Caudate nucleus (tissue), 63 donors: ENCODE measurements at places on chromosomes 2 and 18.

DNA sequence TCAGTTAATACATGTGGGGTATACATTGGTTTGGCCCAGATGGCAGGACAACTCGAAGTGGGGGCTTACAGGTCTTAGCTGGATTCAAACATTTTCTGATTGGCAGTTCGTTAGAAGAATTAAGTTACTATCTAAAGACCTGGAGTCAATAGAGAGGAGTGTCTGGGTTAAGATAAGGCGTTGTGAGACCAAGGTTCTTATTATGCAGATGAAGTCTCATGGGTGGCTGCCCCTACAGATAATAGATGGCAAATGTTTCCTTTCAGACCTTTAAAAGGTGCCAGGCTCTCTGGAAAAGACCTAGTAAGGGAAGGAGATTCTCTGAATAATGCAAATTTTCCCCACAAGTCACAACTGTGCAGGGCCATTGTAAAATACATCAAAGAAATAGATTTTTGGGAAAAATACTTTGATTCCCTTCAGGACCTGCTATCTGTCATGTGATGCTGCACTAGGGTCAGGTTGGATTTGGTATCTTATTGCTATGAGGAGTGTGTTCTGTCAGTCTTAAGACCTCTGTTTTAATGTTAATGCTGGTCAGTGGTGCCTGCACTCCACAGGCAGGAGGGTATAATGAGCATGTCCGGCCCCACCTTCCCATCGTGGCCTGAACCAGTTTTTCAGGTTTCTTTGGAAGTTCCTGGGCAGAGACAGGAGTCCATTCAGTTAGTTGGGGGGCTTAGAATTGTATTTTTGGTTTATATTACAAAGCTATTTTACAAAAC lies 14.3 kb upstream of the MC5R start:
- no peak for DNase-seq

DNA sequence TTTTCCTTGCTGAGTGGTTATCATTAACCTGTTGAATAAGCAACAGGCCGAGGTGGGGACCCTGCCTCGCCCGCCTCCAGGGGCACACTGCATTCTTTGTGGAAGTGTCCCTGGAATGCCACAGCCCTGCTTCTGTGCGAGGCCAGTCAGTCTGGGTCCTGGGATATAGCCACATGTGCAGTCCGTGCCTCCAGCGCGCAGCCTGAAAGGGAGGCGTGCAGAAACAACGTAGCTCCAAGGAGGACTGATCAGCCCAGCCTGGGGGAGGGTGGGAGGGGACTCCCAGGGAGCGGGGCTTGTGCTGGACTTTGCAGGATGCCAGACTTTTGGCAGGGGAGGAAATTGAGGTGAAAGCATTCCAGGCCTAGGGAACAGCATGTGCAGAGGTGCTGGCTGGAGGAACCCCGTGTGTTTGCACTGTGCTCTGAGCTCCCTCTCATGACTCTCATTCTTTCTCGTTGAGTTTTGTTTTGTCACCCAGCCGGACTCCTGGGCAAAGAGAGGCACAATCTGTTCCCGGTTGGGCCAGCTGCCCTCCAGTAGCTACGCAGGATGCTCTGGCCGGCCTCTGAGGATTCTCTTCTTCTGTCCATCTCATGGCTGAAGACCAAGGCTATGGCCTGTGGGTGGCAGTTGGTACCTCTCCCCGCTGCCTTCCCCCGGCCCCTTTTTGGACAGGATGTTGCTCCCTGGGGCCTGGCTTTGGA lies 39.7 kb downstream of the HPCAL1 start:
- no peak for DNase-seq

DNA sequence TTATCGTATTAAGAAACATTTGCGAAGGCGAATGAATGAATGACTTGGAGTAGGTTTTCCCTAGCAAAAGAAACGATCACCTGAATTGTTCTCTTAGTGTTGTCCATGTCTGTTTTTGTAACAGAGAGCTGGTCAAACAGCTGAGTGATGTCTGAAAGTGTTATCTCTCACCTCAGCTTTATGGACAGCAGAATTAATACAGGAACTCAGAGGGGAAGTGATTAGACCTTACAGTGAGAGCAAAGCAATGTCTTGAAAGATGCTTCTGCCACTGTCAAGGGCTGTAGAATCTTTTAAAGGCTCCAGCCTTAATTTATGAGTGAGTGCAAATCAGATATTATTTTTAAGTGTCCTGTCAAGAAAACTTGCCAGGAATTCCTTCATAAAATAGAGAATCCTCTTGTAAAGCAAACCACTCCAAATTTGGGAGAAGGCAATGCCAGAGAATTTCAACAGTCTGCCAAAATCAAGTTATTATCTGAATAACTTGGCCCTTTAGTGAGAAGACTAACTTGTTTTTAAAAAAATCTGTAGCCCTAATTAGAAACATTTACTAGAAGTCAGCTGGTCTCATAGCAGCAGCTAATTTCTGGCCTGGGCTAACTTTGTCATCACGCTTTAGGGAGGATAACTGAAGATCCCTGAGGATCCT lies 60.7 kb downstream of the CDC42EP3 start:
- DNase-seq = no peak

DNA sequence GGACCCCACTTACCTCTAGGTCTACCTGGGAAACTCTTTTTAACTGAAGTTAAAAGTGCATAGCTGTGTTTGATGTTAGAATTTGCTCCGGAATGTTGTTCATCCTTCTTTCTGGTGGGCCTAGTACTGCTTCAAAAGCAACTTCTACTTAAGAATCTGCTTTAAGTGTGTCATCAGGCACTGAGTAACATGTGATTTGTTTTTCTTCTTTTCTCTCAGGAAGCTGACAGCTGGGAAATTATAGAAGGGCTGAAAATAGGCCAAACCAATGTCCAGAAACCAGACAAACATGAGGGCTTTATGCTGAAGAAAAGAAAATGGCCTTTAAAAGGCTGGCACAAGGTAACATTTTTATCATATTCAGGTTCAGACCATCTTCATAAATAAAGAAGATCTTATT lies 122.9 kb downstream of the PRKRA start:
- no peak for DNase-seq
